Tracheal epithelial cell (primary cell): ENCODE measurements at places on chromosomes 7 and 10. TPM values are rescaled to one million over a fixed set of nuclear protein-coding genes. Genes with fewer than 3 reads are reported as not detected.

The TEX47 gene
- total RNA-seq, result not detected in 2 replicates

The CPED1 gene
- under 0.01 and 0.96 TPM in 2 replicates for total RNA-seq

The ZCCHC24 gene
- 0.96 and 1.5 TPM in 2 replicates for total RNA-seq

The MYOF gene
- total RNA-seq, result 167 and 198 TPM in 2 replicates
